ENCODE measurements at places on chromosomes 7 and 10.

GRCh38 chr10:104334965-104335650 lies 3.2 kb downstream of the ITPRIP start:
- no peak for DNase-seq

- peak; percentile 10 for DNase-seq
These were observed 16.9 kb upstream of the PALD1 start for GRCh38 chr10:70461397-70462348.

DNA sequence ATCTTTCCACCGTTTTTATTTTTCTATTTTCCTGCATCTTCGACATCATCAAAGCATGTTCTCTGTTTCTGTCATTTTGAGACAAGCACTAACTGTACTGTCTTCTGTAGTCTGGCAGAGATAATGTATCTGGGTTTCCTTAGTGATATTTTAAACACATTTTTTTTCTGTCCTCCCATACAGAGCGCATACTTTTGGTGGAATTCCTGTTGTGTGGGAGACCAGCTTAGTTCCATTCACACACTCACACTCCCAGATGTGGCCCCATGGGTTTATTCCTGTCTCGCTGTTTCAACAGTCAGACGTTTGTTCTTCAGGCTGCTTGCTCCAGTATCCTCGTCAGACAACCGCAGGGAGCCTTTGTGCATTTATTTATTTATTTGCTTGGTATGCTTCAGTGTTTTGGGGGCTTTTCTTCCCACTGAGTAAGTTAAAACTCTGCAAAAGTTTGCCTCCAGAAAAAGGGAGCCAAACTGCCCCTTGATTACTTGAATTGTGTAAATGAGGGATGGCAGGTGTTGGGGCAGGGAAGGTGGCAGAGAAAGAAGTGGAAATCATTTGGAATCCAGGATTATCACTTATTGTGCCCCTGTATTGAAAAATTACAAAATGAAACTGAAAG lies 456.8 kb upstream of the KLF6 start:
- no peak for DNase-seq

DNA sequence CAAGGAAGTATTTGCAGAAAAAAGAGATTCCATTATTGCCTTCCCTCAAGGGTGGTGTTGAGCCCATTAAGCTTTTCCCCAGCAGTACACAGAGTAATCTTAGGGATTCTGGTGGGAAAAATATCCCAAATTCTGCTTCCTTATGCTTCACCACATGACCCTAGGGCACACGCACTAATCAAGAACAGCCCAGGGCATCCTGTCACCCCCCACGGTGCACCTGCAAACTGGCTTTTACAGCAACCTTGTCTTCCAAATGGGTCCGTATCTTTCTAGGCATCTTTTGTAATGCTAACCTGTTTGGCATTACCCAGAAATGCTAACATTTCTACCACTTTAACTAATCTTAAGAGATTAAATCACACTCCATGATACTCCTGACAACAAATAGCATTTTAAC lies 926 bp upstream of the C7orf33 start:
- no peak for DNase-seq

- DNase-seq, result no peak
These were observed 31.0 kb upstream of the ABCB4 start for GRCh38 chr7:87506246-87507180.

DNA sequence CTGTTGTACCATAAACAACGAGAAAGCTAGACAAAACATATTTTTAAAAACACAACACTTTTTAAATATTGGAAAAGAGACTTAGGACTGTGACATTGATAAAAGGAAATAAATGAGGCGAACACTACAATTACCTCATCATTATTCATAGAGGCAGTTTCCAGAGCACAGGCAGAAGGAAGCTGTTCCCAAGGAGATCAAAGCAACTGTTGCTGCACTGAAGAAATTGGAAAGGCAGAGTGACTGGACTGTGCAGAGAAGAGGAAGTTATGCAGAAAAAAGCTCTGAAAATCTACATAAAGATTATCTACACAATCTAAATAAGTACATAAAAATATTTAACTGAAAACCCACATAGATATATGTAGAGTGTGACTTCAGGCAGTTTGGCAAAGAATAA lies 32.8 kb downstream of the MYO3A start:
- no peak for DNase-seq

DNA sequence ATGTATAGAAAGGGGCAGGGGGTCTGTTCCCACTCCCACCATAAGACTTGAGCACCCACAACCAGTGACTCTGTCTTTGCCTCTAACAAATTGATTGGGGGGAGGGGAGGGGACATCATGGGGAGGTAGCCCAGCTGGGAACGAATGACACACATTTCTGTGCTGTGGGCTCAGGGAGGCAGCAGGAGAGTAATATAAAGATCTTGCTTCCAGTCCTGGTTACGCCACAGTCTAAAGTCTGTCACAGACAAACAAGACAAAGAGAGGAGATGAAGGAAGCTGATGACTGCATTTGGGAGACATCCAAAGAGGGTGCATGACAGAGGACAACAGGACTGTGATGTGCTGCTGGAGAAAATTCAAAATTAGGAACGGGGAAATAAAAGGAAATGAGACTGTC lies 153.9 kb downstream of the ACTR3B start:
- no peak for DNase-seq

DNA sequence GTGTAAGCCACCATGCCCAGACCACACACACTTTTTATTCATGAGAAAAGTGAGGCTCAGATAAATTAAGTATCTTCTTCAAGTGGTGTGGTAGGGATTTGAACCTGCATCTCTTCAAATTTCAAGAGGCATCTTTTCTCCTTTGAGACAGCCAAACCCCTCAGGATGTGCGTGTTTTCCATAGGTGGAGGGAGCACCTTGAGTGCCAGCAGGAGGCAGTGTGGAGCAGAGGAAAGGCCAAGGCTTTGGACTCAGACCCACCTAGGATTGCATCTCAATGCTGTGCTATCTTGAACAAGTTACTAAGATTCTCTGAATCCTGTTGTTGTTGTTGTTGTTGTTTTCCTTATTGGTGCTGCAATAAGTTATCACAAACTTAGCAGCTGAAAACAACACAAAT lies 40.2 kb upstream of the MYL10 start:
- DNase-seq, result no peak

DNA sequence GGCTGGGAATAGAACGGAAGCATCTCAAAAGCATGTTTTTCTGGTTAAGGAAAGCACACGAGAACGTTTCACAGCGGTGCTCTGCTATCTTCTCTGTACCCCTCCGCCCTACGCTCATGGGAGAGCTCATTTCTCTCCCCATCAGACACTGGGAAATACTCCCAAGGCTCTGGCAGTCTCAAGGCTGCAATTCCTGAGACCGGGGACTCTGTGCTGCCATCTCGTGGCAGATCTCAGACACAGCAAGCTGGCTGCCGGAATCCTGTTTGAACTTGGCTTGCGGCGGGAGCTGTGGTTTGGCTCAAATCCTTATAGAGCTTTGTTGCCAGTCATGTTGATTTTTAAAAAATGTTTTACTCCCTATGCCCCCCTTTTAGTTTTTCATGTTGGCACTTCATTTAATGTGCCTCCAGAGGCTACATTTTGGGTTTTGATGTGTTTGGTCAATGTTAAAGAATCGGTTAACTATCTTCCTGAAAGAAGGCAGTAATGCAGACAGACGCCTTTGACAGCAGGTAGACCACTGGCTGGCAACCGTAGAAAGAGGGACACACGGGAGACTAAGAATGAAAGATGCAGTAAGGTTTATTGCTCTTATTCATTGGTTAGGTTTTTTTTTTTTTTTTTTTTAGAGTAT lies 27.6 kb downstream of the BMPER start:
- peak; percentile 59 for DNase-seq

DNA sequence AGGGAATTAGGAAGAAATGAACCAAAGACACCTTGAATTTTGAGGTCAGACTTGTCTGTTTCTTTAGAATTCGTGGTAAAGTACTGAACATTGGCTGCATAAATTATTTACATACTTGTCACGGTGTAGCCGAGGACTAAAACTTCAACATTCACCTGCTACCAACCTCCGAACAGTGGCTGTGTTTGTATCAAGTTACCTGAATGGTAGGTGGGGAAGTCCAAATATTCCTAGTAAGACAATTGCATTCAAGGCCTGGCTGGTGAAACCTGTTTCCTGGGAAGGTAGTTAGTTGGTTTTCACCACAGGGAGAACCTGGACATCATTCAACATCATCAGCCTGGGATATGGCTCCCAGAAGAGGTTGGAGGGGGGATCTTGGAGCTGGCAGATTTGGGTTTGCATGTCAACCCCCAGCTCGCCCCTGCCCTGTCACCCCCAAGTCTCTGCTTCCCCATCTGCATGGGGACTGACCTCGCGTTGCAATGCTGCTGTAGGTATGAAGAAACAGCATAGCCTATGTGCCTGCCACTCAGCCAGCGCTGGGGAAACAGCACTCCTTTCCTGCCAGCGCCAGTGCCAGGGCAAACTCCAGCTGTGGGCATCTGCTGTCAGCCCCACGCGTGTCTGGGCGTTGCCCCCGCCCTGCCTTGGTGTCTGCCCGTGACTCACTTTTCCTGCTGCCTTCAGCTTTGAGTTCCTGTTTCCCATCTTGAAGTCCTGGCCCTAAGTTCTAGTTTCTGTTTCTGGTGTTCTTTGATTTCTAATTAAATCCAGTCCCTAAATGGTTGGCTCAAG lies 12.7 kb upstream of the LARP4B start:
- no peak for DNase-seq

DNA sequence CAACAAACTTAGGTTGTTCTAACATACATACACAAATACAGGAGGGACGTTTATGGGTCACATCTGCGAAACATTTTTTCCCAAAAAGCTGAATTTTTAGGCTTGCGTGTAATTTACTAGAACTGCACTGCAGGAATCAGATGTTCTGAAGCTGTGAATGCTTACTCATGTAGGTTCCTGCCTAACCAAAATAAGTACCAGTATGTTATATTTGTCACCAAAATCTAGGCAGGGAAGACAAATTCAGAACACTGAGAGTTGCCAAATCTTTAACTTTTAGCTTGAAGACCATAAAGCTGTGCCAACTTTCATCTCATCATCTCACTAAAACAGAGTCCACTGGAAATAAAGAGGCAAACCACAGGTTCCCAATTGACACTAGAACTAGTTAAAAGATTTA lies 5.7 kb downstream of the UBE2H start:
- DNase-seq, result no peak

- no peak for DNase-seq
These were observed 29.0 kb upstream of the ADAM12 start for GRCh38 chr10:126417220-126417825.

DNA sequence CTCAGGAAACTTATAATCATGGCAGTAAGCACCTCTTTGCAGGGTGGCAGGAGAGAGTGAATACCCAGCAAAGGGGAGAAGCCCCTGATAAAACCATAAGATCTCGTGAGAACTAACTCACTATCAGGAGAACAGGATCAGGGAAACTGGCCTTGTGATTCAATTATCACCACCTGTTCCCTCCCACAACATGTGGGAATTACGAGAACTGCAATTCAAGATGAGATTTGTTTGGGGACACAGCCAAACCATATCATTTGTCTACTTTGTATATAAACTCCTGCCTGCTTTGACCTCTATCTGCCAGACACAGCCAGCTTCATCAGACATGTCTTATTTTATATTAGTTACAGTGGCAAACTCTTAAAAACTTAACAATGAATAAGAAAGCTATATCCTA lies 50.4 kb downstream of the ARMC3 start:
- DNase-seq, result no peak

DNA sequence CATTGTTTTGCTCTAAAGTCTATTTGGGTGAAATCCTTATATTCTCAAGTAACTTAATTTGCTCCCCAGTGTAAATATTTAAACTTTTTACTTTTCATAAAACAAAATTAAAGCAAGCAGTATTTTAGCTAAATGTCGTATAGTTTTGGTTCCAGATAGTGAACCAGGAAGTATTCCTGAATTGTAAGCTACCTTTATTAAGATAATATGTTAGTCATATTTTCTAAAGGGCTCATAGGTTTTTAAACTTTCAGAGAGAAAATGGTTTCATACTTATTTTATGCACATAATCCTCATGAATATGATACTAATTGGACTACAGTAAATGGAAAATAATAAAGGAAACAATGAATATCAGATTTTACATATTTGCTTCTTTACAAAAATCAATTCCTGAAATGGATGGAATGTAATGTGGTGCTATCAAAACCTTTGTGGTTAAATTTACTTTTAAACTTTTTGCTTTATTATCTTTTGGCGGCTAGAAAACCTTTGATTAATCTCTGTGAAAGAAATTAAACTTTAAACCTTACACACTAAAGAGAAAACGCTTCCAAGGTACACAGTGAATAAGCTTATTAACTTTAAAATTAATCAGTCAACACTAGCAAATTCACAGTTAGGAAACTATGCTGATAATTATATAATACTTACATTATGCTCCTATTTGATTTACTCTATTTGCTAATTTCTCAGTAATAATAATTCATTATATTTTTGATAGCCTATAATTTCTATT lies 76.6 kb upstream of the RHOBTB1 start:
- no peak for DNase-seq

DNA sequence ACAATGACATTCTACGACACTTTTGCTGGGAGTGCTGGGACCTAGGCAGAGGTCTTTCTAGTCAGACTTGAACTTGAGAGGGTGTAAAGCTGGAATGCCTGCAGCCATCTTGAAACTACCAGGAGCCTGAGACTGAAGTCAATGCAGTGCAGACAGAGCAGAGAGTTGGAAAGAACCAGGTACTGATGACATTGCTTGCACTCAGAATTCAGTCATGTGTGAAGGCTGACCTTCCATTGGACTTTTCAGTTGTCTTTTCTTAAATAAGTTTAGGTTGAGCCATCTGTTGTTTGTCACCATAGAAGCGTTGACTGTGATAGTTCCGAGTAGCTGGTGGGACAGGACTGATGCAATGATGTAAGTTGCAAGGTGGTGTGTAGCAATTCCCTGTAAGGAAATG lies 3.1 kb upstream of the PLPP4 start:
- DNase-seq, result no peak

GRCh38 chr10:21318540-21319167 lies 206.8 kb downstream of the SKIDA1 start:
- DNase-seq, result no peak

DNA sequence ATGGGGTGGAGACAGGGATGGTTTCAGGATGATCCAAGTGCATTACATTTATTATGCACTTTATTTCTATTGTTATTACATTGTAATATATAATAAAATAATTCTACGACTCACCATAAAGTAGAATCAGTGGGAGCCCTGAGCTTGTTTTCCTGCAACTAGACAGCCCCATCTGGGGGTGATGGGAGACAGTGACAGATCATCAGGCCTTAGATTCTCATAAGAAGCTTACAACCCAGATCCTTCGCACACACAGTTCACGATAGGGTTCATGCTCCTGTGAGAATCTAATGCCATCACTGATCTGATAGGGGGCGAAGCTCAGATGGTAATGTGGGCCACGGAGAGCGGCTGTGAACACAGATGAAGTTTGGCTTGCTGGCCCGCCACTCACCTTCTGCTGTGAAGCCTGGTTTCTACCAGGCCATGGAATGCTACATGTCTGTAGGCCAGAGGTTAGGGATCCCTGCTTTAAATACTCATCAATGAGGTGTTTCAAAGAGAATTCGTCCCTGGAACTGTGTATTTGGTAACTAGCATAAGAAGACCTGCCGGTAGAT lies 21.2 kb upstream of the PRKCQ start:
- peak; percentile 54 for DNase-seq

GRCh38 chr7:92402920-92403759 lies 44.1 kb upstream of the GATAD1 start:
- no peak for DNase-seq

- no peak for DNase-seq
These were observed 90.2 kb upstream of the AGK start for GRCh38 chr7:141460781-141461715.

Data from stimulated activated naive CD4-positive, alpha-beta T cell (primary cell).